ENCODE measurements at places on chromosomes 5 and 9.

DNA sequence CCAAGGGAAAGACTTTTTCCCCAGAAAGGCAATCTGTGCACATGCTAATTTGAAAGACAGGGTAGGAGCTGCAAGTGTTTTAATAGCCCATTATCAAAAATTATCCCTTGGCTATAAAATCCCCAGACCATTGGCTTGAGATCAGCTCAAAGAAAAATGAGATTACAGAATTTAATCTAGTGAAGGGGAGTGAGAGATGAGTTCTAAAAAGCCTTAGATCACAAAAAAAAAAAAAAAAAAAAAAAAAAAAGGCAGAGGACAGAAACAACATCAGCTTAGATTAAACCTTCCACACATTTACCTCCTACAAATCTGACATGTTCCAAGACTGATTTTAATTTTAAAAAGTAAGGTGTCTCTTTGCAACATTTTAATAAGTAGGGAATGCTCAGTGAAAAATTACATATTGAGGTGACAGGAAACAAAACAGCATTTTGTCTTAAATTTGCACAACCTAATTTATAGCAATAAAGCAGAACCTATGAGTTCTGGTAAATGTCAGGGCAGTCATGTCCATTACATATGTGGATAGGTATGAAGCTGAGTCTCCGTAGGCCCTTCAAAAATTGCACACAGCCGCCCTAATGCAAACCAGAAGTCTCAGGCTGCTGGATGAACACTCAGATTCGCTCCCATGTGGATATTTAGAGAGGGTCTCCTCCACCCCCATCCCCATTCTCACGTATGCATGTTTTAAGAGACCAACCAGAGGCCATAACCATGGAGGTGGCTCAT, 43.4 kb downstream of the NFIB start:
- DNase-seq, result peak; percentile 78

- DNase-seq, result no peak
These were observed 195.8 kb upstream of the KLF4 start for GRCh38 chr9:107685376-107685775.

DNA sequence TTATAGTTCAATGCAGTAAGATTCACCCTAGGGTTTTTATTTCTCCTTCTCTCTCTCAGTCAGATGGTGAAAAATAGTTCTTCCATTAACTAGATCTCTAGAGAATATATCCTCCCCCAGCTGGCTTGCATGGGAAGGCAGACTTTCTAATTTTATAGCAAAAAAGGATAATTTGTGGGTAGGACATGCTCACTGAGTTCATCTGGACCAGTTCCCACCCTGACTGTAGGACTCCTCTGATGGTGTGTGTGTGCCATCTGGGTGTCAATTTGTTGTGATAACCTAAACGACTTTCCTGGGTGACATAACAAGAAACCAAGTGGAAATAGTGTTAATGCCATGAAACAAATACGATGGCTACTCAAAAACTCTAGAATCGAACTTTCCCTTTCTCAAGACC, 44.9 kb downstream of the APBA1 start:
- no peak for DNase-seq

GRCh38 chr5:56585999-56586691, 229.2 kb upstream of the MAP3K1 start:
- peak; percentile 2 for DNase-seq

DNA sequence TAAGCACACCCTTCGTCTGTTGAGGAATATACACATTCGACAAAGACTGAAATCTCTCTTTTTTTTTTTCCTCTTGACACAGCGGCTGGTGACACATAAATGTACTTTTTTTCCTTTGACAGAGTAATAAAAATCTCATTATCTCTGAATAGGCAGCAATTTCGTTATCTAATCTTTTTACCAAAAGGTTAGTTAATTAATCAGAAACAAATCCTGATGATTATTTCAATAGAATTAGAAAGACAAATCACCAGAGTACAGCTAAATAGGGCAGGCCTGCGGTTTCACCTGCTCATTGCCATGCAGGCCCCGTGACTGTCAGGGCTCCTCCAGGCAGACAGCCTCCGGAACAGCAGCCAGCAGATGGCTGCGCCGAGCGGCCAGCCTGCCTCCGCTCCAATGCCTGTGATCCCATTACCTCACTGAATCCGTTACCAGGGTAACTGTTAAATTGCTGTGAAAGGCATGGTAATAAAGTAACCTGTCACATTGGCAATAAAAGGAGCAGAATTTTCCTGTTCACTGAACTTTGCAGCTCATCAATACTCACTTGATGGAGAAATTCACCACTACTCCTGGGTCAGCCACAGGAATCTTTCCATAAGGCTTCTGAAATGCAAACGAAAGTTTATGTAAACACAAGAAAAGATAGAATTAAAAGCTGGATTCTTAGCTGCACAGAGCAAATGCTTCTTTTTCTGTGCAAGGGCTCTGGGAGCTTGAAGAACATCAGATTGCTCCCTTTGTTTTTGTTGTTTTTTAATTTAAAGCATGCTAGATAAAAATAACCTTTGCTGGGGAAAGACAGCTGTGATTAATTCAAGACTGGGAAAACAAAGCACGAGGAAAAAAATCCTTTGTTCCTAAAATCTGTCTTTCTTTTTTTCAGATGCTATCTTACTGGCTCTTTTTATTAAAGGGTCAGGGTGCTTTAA, 666.4 kb upstream of the ZNF608 start:
- peak; percentile 69 for DNase-seq

DNA sequence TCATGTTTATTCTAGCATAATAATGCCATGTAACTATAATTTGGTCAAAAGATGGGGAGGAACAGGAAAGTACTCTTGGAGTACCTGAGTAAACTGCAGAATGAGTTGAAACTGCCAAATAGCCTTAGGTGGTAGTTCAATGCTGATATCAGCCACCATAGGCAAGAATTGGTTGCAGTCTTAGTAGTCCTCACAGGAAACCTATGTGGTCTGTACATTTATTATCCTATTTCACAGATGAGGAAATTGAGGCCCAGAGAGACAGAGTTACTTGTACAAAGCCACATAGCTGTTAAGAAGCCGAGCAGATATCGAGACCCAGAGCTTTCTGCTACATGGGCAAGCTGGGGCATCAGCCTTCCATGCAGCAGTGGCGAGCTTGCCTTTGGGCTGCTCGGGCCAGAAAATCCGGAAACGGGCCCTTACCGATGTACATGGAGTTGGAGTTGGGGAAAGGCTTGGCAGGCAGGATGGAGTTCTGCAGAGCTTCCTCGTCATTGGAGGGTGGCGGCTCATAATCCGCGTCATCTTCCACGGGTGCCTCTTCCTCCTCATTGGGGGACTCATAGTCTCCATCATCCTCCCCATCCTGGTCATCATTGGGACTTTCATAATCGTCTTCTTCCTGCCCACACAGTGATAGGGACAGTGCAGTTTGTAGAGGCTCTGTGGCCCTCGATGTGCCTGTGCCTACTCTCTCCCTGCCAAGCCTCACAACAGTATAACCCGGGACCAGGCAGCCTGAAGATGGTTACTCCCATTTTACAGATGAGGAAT, 27.1 kb downstream of the LCP2 start:
- DNase-seq, result no peak

Measured in fibroblast of the aortic adventitia (primary cell).